ENCODE measurements at places on chromosomes 4 and X.

GRCh38 chr4:173269280-173269679 lies 64.9 kb downstream of the HMGB2 start:
- DNase-seq = no peak

GRCh38 chr4:108940634-108941033 lies 177.8 kb upstream of the ETNPPL start:
- DNase-seq = no peak

GRCh38 chr4:129355516-129355915 lies 259.6 kb downstream of the C4orf33 start:
- DNase-seq = no peak

DNA sequence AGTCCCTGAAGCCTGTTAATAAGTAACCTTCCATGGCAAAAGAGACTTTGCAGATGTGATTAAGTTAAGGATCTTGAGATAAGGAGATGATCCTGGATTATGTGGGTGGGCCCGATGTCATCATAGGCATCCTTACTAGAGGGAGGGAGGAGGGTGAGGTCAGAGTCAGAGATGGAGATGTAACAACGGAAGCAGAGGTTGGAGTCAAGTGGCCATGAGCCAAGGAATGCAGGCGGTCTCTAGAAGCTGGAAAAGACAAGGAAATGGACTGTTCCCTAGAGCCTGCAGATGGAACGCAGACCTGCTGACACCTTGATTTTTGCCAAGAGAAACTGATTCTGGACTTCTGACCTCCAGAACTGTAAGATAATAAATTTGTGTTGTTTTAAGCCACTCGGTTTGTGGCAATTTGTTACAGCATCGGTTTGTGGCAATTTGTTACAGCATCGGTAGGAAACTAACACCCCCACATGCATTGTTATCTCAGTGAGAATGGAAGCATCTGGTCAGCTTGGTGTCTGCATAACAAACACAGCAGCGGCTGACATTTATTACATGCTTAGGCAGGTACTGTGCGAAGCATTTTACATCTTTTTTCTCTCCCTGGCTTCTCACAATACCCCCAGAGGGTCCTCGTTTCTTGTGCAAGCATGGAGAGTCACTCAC lies 55.6 kb downstream of the CLDN34 start:
- no peak for DNase-seq

DNA sequence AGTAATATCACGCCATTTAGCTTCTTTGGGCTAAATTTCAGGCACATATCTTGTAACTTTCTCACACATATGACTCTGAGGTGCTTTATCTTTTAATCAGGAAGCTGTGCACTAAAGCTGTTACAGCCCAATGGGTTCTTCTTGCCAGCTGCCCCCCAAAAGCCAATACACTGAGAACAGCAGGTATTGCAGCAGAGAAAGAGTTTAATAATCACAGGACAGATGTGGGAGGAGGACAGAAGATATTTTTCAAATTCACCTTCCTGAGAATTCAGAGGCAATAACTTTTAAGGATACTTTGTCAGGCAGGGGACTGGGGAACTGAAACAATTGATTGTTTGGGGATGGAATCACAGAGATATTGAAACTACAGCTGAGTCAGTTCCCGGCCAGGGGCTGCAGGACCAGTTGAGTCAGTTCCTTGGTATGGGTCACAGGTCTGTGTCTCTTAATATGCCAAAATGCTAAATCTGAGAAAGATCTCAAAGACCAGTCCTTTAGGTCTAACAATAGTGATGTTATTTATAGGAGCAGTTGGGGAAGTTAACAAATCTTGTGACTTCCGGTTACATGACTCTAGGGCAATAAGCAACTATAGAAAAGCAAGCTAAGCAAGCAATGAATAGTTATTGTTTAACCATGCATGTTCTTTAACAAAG lies 28.1 kb downstream of the DDIT4L start:
- peak; percentile 10 for DNase-seq

- no peak for DNase-seq
Observed at GRCh38 chr4:185778307-185778706, 33.7 kb downstream of the SORBS2 start.

- DNase-seq = no peak
Observed at GRCh38 chr4:169234137-169234855, 36.5 kb downstream of the SH3RF1 start.

DNA sequence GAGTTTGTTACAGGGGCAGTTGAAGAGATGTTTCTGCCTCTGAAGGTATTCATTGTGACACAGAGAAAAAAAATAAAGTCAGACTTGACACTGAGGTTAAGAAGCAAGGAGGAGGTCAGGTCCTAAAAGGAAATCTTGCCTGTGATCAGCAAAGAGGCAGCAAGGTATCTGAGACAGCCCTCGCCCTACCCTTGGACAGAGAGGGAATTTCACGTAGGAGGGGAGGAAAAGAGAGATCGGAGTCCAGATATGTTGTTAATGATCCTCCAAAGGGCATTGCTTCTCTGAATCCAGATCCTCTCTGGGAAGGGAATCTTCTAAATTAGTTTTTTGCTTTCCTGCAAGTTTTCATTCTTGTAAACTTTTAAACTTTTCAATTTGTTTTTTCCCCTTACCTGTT lies 15.3 kb upstream of the PRR27 start:
- no peak for DNase-seq

GRCh38 chr4:107631560-107631959 lies 88.5 kb downstream of the PAPSS1 start:
- no peak for DNase-seq

GRCh38 chr4:52925531-52925968 lies 63.4 kb downstream of the RASL11B start:
- no peak for DNase-seq

DNA sequence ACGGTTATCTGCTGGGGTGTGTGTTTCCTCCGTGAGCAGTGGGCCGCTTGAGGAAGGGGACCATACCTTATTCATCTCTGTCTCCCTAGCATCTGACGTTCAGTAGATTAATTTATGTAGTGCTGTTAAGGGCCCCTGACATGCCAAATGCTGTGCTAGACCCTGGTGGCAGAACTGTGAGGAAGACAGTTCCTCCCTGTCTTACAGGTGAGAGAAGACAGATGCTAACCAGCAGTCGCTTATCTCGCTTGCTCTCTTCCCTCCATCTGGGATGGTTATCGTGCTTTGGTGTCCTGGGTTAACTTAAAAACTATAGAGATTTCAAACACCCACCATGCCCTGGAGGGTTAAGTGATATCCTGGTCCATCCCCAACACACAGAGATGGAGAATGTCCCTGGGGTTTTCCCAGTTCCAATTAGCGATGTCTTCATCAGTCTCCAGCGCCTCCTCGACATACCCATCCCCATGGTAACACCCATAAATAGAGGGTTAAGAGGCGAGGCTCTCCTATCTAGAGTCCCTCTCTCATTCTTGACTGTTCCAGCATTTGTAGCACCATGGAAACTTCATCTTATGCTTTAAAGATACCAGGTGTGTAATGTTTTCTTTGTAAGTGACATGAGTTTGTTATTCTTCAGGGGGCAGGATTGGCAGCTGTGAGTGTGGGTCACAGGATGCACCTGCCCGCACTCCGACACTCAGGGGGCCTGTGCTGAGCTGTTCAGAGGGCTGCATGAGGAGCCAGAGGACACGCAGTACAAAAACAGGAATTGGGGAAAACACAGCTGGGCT lies 135.2 kb downstream of the STK32B start:
- DNase-seq = no peak

GRCh38 chr4:11182586-11183355 lies 245.9 kb downstream of the HS3ST1 start:
- no peak for DNase-seq

GRCh38 chr4:24337451-24338190 lies 246.7 kb downstream of the DHX15 start:
- no peak for DNase-seq

- no peak for DNase-seq
Observed at GRCh38 chr4:98664959-98665358, 6.5 kb upstream of the TSPAN5 start.
